ENCODE measurements at places on chromosomes 2 and 18.

DNA sequence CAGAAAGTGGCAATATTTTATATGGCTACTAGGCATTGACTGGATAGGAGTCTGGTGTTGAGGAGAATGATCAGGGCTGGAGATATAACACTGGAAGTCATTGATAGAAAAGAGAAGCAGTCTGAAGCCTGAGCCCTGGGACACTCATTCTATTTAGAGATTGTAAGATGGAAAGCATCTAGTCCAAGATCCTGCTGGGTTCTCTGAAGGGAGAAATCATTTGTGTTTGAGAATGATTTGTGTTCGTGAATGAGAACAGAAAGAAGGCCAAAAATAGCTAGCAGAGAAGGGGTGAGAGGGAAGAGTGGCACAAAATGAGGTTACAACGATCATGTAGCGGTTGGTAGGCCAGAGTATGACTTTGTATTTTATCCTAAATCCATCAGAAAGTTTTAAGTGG lies 7.6 kb upstream of the ALS2 start:
- no peak for DNase-seq

DNA sequence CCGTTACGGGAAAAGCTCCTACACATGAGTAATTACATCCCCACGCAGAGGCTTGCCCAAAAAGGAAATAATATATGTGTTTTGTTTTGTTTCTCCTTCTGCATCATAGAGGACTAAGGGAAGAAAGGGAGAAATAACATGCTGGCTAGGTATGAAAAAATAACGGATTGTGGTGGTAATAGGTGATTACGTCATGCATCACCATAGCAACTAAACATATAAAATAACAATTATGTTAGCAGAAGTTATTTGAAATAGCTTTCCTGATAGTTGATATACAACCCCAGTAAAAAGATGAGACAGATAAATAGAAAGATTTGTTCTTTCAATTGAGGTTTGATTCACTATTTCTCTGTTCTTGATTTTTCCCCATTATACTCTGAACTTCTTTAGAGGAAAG lies 518.0 kb downstream of the ZNF516 start:
- DNase-seq: no peak

GRCh38 chr2:29192526-29192925 lies 77.3 kb downstream of the CLIP4 start:
- no peak for DNase-seq

DNA sequence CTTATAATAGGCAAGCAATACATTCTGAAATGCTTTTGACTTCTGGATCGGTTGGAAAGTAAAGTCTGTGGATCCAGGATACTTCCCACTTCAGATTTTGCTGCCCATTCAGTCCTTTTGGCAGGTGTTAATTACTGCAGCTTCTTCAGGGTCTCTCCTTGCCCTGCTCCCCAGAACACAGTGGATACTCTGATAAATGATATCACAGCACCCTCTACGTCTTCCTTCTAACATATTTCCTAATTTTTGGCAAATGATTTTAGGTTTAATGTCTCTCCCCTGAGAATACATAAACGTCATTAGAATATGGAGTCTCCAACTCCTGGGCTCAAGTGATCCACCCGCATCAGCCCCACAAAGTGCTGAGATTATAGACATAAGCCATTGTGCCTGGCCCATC lies 249.8 kb downstream of the NYAP2 start:
- no peak for DNase-seq

DNA sequence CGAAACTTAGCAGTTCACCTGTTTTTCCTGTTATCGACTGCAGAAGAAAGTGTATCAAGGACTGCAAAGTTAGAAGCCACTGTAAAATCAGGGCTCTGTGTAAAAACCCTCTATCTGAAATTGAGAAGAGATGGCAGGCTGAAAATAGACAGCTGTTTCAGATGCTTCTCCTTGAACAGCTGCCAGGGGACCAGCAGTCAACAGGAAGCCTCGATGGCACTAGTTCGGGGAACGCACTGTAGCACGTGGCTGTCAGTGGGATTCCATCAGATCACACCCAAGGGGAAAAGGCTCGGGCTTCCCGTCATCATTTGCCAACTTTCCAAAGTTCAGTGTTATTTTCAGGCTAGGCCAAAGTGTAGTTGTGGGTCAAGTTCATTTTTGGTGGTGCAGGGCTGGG lies 316.9 kb downstream of the TXNL1 start:
- no peak for DNase-seq

Data from neuronal stem cell (in vitro differentiated cells).